A549 treated with CORT108297 at 1 μM for 4 hours (cell line): ENCODE measurements at places on chromosomes 1 and 21. TPM values are rescaled to one million over a fixed set of nuclear protein-coding genes. Genes with fewer than 3 reads are reported as not detected.

The HMGCS2 gene
- not detected in 5 replicates for total RNA-seq

The NIT1 gene
- 29.5 to 35.9 TPM (median 35.1 TPM) in 5 replicates for total RNA-seq

The NBPF4 gene
- 0.07 to 0.18 TPM (median 0.11 TPM) in 5 replicates for total RNA-seq

The LCE6A gene
- not detected in 5 replicates for total RNA-seq

The HSPA6 gene
- total RNA-seq = 2.0 to 10.4 TPM (median 2.4 TPM) in 5 replicates

The OR14K1 gene
- total RNA-seq = not detected in 5 replicates

The S100A5 gene
- total RNA-seq = 0.70 to 1.1 TPM (median 0.81 TPM) in 5 replicates

The CRYBG2 gene
- 1.2 to 2.6 TPM (median 1.8 TPM) in 5 replicates for total RNA-seq

The OR2AK2 gene
- not detected in 5 replicates for total RNA-seq

The RIMKLA gene
- 0.69 to 1.2 TPM (median 0.84 TPM) in 5 replicates for total RNA-seq

The LYPD8 gene
- 0.09 to 0.15 TPM (median 0.11 TPM) in 4 of 5 replicates, not detected in the other for total RNA-seq

The DPT gene
- total RNA-seq = not detected in 5 replicates

The ITLN2 gene
- total RNA-seq = 0.13 to 0.34 TPM (median 0.24 TPM) in 4 of 5 replicates, not detected in the other

The PLEKHG5 gene
- total RNA-seq = 2.4 to 4.5 TPM (median 3.2 TPM) in 5 replicates

The FABP3 gene
- not detected in 5 replicates for total RNA-seq

The TLR5 gene
- total RNA-seq = 0.04 to 0.23 TPM (median 0.13 TPM) in 5 replicates

The SYCP1 gene
- not detected in 5 replicates for total RNA-seq

The NCF2 gene
- 1.3 to 3.9 TPM (median 2.0 TPM) in 5 replicates for total RNA-seq

The GLMN gene
- total RNA-seq = 6.3 to 8.6 TPM (median 7.1 TPM) in 5 replicates

The PIGC gene
- 31.2 to 40.7 TPM (median 38.5 TPM) in 5 replicates for total RNA-seq

The IL24 gene
- 0.27 to 0.57 TPM (median 0.33 TPM) in 5 replicates for total RNA-seq

The NFASC gene
- total RNA-seq = 1.5 to 1.6 TPM (median 1.5 TPM) in 5 replicates

The PLA2G2C gene
- total RNA-seq = not detected in 5 replicates

The SAMD11 gene
- 16.5 to 38.7 TPM (median 35.5 TPM) in 5 replicates for total RNA-seq

The HOOK1 gene
- 0.14 to 0.45 TPM (median 0.32 TPM) in 5 replicates for total RNA-seq
